Aorta (tissue), 5 donors: ENCODE measurements at places on chromosomes 1 and 21. TPM values are rescaled to one million over a fixed set of nuclear protein-coding genes. Genes with fewer than 3 reads are reported as not detected.

OR6N1 gene
- not detected for total RNA-seq

GUCA2A gene
- total RNA-seq: not detected

DNA sequence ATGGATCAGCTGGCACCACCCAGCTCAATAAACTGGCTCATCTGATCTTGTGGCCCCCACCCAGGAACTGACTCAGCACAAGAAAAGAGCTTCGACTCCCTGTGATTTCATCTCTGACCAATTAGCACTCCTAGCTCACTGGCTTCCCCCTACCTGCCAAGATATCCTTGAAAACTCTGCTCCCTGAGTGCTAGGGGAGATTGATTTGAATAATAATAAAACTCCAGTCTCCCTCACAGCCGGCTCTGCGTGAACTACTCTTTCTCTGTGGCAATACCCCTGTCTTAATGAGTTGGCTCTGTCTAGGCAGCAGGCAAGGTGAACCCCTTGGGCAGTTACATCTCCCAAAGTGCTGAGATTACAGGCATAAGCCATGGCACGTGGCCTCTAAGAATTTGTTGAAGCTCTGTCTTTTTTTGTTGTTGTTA lies 11.8 kb upstream of the RHBDL2 start:
- DNase-seq: no peak

- peak; percentile 76 for DNase-seq
These were observed 11.7 kb upstream of the FCMR start for GRCh38 chr1:206933333-206933945.
